CD8-positive, alpha-beta memory T cell (primary cell): ENCODE measurements at places on chromosomes 7 and 10. TPM values are rescaled to one million over a fixed set of nuclear protein-coding genes. Genes with fewer than 3 reads are reported as not detected.

Gene ANKRD30A
- total RNA-seq, result not detected

GRCh38 chr10:77321838-77322237 lies 315.8 kb downstream of the KCNMA1 start:
- DNase-seq, result no peak

DNA sequence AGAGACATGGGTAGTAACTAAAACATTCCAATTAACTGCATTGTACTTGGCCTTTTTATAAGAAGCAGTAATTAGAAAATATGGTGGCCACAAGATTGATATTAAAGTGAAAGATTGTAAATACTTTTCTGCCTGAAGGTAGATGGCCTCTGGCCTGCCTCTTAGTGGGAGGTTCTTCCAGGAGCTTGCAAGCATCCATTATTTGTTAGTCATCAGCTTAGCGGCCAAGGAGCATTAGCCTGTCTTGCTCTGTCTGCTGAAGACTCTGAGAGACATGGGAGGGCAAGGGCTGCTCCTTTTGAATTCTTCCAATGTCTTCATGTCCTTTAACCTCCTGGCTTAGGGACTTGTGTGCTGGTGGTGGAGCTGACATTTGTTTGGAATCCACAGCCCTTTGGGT lies 80.4 kb downstream of the TCF7L2 start:
- no peak for DNase-seq

DNA sequence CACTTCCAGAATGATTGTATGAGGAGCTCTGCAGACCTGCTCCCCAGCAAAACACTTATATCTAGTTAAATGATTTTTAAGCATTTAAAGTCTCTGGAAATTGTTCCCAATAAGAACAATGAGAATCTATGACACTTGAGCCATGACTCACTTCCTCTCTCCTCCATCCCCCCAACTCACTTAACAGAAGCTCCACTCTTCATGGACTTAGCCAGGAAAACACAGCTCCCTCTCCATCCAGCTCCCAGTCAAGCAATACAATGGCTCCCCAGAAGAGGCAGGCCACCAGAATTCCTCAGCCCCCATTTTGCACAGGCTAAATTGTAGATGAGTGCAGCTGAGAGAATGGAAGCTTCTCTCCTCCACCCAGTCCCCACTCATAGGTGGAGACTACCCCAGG lies 27.0 kb downstream of the AOC1 start:
- no peak for DNase-seq

Gene GALNT17
- not detected for total RNA-seq

Gene GPNMB
- 9.4 TPM for total RNA-seq

DNA sequence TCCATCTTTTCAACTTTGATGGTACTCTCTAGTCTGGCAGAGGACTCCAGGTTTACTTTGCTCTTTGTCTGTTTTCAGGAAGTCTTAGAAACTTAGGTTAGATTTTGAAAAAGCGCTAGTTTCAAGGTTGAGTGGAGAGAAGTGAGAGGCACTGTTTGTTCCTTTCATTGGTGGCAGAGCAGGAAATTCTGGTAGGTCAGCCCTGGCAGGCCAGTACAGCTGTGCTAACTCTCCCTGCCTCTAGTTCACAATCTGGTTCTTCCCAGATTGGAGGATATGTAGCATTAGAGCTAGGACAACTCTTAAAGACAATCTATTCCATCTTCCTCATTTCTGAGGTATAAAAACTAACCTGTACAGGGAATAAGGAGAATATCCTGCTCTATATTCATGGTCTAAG lies 160.9 kb upstream of the FZD1 start:
- DNase-seq, result no peak

DNA sequence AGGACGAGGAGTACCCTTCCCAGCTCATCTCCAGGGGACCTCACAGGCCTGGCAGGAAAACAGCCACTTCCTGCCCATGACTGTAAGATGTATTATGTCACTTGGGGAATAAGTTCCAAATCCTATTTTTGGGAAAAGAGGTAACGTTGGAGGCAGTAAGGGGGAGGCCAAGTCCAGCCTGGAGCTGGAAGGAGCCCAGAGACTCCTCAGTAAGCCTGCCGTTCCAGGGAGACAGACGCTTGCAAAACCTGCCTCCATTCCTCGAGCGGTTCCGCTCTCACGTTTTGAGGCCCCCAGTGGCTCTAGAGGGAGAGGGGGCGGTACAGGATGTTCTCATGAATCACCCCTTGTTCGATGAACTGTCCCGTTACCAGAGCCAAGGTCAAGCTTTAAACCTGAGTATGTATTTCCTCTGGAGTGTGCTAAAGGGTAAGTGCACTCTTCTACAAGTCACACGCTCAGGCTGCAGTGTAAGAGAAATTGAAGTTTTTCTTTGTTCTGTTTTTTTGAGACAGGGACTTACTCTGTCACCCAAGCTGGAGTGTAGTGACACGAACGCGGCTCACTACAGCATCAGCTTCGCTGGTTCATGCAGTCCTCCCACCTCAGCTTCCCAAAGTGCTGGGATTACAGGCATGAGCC lies 45.5 kb upstream of the CYTH3 start:
- no peak for DNase-seq

DNA sequence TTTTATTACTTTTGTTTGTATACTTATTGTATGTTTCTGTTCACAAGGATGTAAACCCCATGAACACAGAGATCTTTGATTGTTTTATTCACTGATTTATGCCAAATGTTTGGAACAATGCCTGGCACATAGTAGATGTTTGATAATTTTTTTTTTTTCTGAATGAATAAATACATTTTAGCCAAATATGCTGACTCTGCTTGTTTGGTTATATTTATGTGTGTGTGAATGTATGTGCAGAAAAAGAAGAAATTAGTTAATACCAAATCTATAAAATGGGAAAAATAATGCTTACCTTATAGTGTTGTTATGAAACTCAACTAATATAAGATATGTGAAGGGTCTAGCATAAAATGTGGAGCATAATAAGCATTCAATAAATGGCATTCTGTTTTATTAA lies 203.9 kb downstream of the MDFIC start:
- DNase-seq, result no peak

DNA sequence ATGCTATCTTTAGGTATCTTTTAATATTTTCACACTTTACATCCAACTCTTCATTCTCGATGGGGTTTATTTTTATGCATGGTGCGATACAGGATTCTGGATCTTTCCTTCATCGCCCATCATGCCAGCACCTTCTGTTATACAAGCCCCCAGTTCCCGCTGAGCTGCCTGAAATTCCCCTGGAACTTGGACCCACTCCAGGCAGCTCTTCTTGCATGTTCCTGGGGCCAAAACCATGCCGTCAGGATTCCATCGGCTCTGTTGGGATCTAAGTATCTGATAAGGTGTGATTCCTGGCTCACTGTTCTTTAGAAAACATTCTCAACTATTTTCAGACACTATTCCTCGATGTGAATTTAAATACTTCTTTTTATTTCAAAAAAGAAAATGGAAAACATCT lies 40.5 kb upstream of the PPP2R2D start:
- DNase-seq, result no peak

DNA sequence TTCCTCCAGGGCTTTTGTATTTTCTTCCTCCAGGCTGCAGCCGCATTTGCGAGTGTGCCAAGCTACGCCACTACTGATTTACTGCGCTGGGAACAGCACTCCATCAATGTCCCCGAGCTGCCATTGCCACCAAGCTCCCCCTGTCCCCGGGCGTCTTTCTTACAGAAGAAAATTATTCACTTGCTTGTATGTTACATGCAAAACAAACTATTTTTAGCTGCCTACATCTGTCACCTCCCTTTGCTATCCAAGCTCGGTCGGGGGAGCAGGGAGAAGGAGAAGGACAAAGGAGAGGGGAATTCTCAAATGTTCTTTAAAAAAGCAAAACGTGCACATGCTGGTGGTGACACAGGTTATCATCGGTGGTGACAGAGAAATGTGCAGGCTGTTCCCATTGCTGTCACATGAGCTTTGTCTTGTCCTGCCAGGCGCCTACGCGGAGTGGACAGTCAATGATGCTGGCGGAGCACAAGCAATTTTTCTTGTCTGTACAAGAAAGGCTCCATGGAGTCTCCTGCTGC lies 93.1 kb downstream of the ADARB2 start:
- no peak for DNase-seq

DNA sequence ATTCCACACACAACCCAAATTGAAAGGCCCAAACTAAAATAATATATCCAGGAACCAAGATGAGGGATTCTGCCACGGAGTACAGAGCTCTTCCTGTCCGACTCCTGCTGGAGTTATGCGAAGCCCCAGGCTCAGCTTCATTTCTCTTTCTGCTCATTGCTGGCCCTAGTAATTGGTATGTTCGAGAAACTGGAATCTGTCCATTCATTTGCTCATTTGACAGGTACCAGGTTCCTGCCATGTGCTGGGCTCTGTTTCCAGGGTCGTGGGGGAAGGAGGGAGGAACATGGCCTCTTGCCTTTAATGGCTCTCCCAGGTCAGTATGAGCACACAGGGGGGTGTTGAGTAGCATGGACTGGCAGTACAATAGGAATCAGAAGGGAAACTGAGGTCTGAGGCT lies 179.2 kb upstream of the SHH start:
- DNase-seq, result no peak
